ENCODE measurements at places on chromosomes 11 and 22. TPM values are rescaled to one million over a fixed set of nuclear protein-coding genes. Genes with fewer than 3 reads are reported as not detected.

DNA sequence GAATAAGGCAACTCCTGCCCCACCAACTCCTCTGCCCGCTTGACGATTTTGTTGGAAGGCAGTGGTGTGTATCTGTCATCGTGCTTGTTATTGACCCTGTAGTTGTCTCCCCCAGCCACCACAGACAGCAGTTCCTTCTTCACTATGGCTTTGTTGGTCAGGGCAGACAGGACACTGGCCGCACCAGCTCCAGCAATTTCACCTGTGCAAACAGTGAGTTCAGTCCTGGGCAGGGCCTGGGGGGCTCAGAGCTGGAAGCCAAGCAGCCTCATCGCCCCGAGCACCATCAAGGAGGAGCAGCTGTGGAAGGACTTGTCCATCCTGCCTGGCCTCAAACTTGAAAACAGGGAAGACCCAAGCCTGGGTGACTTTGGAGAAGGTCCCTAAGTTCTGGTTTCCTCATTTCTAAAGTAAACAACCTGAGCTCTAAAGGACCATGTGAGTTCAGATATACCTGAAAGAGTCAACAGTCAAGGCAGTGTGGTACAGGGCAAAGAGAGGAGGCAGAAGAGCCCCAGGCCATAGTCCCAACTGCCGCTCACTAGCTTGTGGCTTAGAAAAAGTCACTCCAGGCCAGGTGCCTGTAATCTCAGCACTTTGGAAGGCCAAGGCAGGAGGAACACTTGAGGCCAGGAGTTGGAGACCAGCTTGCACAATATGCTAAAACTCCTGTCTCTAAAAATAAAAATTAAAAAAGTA is 4.6 kb downstream of the PLAAT2 start:
- no peaks in the 10 kb centered on the region for H3K36me3 ChIP-seq
- no peak overlapping the region for H3K4me3 ChIP-seq

DNA sequence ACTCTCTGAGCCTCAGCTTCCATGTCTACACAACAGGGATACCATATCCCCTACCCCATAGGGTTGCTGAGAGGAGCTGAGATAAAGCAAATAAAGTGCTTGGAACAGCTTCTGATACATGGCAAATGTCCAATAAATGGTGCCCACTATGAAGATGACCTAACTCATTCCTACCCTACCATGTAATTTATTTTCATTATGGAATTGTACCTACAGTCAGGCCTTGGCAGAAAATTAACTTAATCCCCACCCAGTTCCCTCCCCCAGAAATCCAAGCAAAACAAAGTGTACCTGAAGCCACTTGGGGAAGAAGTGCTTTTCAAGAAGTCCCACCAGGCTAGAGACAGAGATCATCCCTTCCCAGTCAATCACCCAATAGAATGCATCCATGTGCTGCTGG is 10.8 kb downstream of the SRRD start:
- no peaks in the 10 kb centered on the region for H3K4me1 ChIP-seq
- no peak for DNase-seq
- peaks cover 15% of the 10 kb centered on the region for H3K36me3 ChIP-seq
- H3K27ac ChIP-seq: no peak overlapping the region
- no peaks in the 10 kb centered on the region for H3K27me3 ChIP-seq

The CARD18 gene
- total RNA-seq: not detected

The CD3G gene
- not detected for total RNA-seq

The OR51E2 gene
- not detected for total RNA-seq

DNA sequence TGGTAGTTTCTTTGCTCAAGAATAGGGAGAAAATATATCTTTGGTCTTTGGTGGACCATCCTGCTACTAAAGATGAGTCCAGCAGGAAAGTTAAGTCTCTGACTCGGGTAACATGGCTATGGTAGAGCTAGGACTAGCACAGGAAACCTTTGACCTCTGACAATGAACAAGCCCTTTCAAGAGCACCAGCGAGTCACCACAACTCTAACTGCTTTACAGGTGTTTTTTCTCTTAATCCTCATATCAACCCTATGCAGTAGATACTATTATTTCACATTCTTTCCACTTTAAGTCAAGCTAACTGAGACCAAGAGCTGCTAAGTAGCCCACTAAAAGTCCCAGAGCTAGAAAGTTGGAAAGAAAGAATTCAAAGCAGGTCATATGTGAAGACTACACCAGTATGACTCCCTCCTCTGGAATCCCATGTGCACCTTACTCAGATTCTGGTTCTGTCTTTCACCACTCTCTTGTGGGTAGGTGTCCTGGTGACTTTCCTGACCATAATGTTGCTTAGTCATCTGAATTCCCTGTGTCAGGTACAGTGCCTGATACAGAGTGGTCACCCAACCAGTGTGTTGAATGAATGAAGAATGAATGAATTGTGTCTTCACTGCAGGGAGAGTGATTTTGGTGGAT is 53.8 kb upstream of the ME3 start:
- peaks cover 1% of the 10 kb centered on the region for H3K36me3 ChIP-seq
- H3K4me3 ChIP-seq: no peak overlapping the region
- no peak overlapping the region for H3K27ac ChIP-seq
- DNase-seq: no peak
- peaks cover 3% of the 10 kb centered on the region for H3K27me3 ChIP-seq
- no peaks in the 10 kb centered on the region for H3K4me1 ChIP-seq

GRCh38 chr22:24413271-24413670 is 14.1 kb upstream of the ADORA2A start:
- H3K4me1 ChIP-seq: no peaks in the 10 kb centered on the region
- H3K27ac ChIP-seq: no peak overlapping the region
- H3K36me3 ChIP-seq: peaks cover 5% of the 10 kb centered on the region
- no peaks in the 10 kb centered on the region for H3K27me3 ChIP-seq
- no peak overlapping the region for H3K4me3 ChIP-seq

GRCh38 chr11:3194016-3194816 is 24.4 kb downstream of the MRGPRG start:
- no peaks in the 10 kb centered on the region for H3K36me3 ChIP-seq
- no peak overlapping the region for H3K4me3 ChIP-seq
- no peaks in the 10 kb centered on the region for H3K4me1 ChIP-seq
- peaks cover 58% of the 10 kb centered on the region for H3K27me3 ChIP-seq
- DNase-seq: no peak
- H3K27ac ChIP-seq: no peak overlapping the region

The DCDC1 gene
- total RNA-seq: 7.3 TPM

The MRPL40 gene
- 23.6 TPM for total RNA-seq

- H3K27ac ChIP-seq: no peak overlapping the region
- no peak for DNase-seq
- no peaks in the 10 kb centered on the region for H3K27me3 ChIP-seq
Observed at GRCh38 chr11:113339929-113340589, 25.7 kb downstream of the TTC12 start.

- H3K36me3 ChIP-seq: no peaks in the 10 kb centered on the region
- H3K4me1 ChIP-seq: peaks cover 7% of the 10 kb centered on the region
- H3K27me3 ChIP-seq: no peaks in the 10 kb centered on the region
- H3K27ac ChIP-seq: no peak overlapping the region
- DNase-seq: no peak
Observed at GRCh38 chr11:8352876-8353505, 89.3 kb upstream of the LMO1 start.

DNA sequence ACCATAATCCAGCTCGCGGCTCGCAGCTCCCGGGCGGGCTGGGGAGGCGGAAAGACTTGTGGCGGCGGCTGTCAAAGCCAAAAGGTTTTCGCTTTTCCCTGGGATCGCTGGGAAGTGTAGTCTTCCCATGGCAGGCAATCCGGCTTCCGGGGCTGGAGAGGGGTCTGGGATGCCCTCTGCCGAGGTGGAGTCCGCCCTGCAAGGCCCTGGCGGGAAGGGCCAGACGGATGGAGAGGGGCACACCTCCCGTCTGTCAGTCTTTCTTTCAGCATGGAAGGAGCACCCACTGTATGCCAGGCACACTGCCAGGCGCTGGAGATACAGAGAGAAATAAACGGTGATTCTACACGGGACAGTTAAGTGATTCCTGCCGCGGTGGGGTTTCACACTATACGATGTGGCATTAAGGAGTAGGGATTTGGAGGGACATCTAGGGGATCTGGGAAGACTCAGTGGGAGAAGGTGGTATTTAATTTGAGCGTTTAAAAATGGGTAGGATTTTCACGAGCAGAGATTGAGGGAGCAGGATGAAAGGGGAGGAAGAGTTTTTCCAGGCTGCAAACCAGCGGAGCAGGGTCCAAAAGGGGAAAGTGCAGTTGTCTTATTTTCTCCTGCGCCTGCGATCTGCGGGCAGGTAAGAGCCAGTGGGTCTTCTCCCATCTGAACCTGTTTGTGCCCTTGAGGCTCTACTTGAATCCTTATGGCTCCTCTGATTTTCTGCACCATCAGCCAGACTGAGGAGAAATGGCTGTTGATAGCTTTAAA is at the start of gene BACE1:
TSS of gene BACE1 (minus strand) at position 60 of the 765 bp plus-strand sequence. CDS start 461 bp downstream, outside the sequence.
- H3K27me3 ChIP-seq: no peaks in the 10 kb centered on the region
- no peaks in the 10 kb centered on the region for H3K36me3 ChIP-seq

DNA sequence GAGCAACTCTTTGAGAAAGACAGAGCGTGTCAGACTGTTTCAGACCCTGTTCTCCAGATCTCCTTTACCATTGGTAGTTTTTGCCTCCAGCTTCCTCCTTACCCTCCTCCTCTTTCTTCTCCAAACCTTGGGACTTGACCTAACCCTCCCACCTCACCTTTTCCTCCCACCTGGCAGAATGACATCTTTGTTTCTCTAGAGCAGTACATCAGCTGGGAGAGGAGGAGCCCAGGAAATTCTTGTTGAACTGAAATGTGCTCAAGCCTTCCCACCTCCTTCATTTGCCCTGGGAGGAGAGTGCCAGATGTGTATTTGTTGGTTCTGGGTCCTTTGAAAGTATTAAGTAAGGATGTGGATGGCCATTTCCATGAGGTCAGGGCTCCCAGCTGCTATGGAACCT is 17.4 kb downstream of the OSBP2 start:
- H3K27ac ChIP-seq: no peak overlapping the region
- H3K4me3 ChIP-seq: no peak overlapping the region
- peaks cover 2% of the 10 kb centered on the region for H3K36me3 ChIP-seq
- no peak for DNase-seq

DNA sequence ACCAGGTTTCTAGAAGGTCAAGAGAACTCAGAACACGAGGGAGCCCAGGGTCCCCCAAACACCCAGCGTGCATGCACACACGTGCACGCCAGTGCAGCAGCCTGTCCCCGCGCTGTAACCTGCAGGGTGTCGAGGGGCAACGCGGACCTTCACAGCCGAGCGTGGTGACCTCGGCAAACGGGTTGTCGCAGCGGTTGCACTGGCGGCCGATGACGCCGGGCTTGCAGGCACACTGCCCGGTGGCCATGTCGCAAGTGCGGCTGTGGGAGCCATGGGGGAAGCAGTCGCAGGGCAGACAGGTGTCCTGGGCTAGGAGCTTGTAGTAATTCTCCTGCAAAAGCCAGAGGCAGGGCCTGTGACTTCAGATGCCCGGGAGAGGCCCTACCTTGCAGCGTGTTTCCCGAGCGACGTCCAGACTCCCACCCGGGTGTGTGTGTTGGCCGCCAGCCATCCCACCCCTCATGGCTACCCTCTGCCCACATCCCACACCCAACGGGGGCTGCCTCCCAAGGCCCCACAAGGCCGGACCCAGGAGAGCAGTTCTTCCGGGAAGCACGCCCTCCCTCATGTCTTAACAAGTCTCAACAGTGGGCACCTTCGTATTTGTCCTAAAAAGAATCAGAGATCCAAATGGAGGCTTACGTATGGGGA is 56.1 kb downstream of the TRMU start:
- no peak overlapping the region for H3K27ac ChIP-seq
- peaks cover 1% of the 10 kb centered on the region for H3K36me3 ChIP-seq
- H3K4me3 ChIP-seq: no peak overlapping the region
- no peaks in the 10 kb centered on the region for H3K4me1 ChIP-seq
- no peak for DNase-seq

- H3K27ac ChIP-seq: no peak overlapping the region
- H3K27me3 ChIP-seq: peaks cover 12% of the 10 kb centered on the region
- no peak overlapping the region for H3K4me3 ChIP-seq
- peak; percentile 44 for DNase-seq
- H3K4me1 ChIP-seq: no peaks in the 10 kb centered on the region
Observed at GRCh38 chr11:59158206-59159068, 13.5 kb upstream of the DTX4 start.

- DNase-seq: no peak
- H3K27me3 ChIP-seq: peaks cover 7% of the 10 kb centered on the region
- no peaks in the 10 kb centered on the region for H3K36me3 ChIP-seq
- no peak overlapping the region for H3K4me3 ChIP-seq
Observed at GRCh38 chr11:11563200-11563975, 58.4 kb downstream of the GALNT18 start.

The PGA4 gene
- 0.36 TPM for total RNA-seq

The ESAM gene
- total RNA-seq: 1.4 TPM
